M059J (cell line): ENCODE measurements at places on chromosomes 2 and 18.
A peak's percentile ranks its signal among the peaks of the same experiment; 100 is the strongest.

DNA sequence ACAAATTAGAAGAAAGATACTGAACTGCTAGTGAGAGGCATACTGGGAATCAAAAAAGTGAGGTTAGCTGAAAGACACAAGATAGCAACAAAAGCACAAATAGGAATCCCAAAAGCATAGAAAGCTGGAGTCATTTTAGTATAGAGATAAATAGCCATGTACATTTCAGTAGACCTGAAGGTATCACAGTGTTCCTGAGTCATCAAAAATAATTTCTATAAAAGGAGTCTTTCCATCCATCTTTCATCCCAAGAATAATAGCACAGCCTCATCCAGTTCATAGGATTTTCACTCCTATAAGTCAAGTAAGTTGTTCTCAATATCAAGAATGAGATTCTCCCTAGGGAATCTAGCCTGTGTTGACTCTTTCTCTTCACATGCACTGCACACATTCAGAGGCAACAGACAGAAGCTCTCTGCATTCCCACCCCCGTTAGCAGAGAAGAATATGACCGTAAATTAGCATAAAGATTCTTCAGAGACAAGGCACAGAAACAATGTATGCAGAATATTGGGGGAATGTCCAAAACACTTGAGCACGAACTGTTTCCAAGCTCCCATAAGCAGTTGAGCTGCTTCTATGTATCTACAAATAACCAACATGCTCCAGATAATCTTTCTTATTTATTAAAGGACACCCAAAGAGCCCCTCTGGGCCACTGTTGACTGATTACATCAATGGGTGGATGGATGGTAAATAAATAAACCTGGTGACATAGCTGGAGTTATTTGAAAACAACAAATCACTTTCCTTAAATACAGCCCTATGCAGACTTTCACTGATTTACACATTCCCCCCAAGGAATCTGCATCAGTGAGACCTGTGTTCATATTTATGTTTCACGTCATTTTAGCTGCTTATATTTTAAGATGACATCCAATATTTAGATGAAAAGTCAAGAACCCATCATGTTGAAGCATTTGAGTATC, 174.5 kb upstream of the PKDCC start:
- DNase-seq: no peak

DNA sequence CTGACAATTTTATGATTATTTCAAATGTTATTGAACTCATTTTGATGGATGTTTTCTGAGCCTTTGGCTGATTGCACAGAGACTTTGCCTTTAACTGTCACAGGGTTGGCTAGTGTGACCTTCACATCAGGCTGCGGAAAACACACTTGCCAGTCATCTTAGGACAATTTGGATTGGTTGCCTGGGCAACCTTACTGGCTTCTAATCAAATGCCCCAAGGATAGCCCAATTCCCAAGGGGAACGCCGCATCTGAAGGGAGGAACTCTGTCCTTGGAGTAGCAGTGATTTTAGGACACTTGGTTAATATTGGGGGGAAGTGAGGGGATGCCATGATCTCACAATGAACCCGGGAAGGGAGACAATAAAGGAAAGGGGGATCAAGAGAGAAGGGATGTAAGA, 29.5 kb downstream of the OSBPL6 start:
- DNase-seq: no peak

GRCh38 chr2:38432820-38433606, 55.9 kb upstream of the ATL2 start:
- peak; percentile 30 for DNase-seq

DNA sequence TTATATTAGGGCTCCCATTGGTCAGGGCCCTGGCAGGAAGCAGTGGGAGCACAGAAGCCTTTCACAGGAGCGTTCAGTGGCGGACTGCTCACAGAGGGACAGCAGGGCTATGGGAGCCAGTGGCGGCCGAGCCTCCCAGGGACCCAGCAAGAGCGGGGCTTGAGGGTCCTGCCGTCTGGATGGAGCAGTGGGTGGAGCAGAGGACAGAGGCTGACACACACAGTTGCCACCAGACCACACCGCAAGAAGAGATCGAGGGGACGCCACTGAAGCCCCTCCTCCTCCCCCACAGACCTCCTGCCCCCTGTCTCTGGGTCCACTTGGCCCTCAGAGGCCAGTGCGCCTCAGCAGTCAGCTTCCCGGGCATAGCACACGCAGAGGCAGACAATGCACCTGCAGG, 39.3 kb downstream of the SALL3 start:
- DNase-seq: no peak

- no peak for DNase-seq
Measured at GRCh38 chr18:21057112-21057511, 54.5 kb downstream of the ROCK1 start.

GRCh38 chr18:49560624-49561288, 1.1 kb upstream of the LIPG start:
- peak; percentile 35 for DNase-seq

DNA sequence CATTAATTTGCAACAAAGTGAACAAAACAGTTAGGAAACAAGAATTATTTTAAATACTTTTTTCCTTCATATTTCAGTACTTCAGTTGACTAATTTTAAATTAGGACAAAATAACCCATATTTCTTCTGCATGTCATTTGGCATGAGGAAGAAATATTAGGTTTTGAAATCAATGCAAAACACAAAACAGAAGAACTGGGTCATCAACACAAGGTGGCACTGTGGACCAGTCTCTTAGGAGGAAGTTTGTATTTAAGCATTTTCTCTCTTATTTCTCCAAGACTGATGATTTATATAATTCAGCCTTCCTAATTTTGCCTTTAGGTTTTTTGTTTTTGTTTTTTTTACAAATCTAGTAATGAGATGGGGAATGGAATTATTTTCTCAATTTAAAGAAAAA, 352.8 kb upstream of the KCNH7 start:
- DNase-seq: peak; percentile 49

DNA sequence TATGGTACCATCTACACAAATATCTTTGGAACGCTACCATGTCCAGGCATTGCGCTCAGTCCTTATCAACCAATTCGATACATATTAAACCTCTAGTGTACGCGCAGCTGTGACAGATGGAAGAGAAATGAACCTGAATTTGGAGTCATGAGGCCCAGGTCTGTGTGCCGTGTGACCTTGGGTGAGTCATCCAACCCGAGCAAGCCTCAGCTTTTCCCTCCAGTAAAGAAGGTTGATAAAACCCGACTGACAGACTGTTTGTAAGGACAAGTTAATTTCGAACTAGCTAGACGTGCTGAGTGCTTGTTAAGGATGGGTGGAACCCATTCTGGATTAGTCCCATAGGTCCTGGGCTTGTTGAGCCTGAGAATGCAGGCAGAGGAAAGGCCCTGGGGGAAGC, 28.2 kb downstream of the GREB1 start:
- peak; percentile 20 for DNase-seq

DNA sequence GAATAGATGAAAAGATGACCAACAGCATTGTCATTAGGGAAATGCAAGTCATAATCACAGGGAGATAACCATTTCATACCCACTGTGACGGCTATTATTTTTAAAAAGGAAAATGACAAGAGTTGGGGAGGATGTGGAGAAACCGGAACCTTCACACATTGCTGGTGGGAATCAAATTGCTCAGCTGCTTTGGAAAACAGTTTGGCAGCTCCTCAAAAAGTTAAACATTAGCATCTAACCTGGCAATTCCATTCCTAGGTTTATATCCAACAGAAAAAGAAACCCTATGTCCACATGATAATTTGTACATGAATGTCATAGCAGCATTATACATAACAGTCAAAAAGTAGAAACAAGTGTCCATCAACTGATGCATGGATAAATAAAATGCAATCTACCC, 58.2 kb downstream of the KCNG3 start:
- DNase-seq: no peak

- DNase-seq: no peak
Measured at GRCh38 chr2:179518830-179519229, 254.2 kb upstream of the SESTD1 start.
